ENCODE measurements at places on chromosomes 4 and X.

DNA sequence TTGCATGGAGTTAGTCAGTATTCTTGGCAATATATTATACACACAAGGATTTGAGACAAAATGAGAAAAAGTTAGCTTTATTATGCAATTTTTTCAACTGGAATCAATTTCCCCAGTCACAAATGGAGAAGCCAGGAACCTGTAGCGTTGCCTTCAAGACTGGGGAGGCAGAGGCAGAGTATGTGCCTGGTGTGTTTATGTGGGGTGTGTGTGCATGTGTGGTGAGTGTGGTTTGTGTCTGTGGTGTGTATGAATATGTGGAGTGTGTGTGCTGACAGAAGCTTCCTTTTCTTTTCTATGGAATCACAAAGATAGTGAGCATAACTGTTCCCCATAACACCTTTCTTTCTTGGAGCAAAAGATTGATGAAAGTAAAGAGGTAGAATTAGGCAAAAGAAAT, 37.0 kb downstream of the TNIP3 start:
- no peak for DNase-seq

- DNase-seq: no peak
Measured at GRCh38 chrX:7067256-7067655, 80.3 kb upstream of the STS start.

- no peak for DNase-seq
Measured at GRCh38 chr4:7680106-7680505, 245.4 kb upstream of the PSAPL1 start.

- no peak for DNase-seq
Measured at GRCh38 chr4:30610361-30610760, 109.8 kb upstream of the PCDH7 start.

GRCh38 chr4:10529291-10530136, 72.3 kb upstream of the ZNF518B start:
- no peak for DNase-seq

DNA sequence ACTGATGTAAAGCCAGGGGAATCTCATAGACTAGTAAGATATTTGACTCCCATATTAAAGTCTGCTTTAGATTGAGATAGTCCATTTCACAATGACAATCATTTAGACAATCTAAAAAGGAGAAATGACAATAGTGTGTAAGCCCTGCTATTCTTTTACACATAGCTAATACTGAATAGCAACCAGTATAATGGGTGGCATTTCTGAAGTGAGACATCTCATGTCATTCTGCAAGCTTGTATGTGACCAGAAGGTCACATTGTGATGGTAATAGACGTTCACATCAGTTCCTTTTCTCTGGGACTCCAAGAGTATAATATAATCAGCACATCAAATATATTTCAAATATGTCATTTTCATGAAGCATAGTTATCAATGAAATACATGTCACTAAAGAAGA, 440.2 kb downstream of the GALNTL6 start:
- no peak for DNase-seq

- DNase-seq: peak; percentile 95
Measured at GRCh38 chrX:15737959-15738902, at the start of gene CA5B. Gene CA5B (plus strand): TSS chrX:15738270. CDS start chrX:15750024, 11,754 bp downstream.

DNA sequence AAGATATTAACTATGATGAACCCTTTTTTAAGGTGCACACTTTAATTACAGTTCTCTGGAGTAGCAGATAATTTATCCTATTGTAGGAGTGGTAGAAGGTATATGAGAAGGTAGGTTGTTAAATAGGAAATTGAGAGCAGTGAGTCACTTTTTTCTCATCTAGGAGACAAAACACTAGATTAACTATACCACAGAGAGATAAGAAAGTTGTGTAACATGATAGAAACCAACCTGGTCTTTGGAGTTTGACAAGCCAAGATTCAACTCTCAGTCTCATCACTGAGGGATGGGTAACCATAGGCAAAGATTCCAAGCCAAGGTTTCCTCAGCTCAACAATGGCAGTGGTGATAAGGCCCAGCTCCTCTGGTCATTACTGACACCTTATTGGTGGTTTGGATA, 104.0 kb downstream of the MAD2L1 start:
- no peak for DNase-seq
